ENCODE measurements at places on chromosomes 7 and 10.

DNA sequence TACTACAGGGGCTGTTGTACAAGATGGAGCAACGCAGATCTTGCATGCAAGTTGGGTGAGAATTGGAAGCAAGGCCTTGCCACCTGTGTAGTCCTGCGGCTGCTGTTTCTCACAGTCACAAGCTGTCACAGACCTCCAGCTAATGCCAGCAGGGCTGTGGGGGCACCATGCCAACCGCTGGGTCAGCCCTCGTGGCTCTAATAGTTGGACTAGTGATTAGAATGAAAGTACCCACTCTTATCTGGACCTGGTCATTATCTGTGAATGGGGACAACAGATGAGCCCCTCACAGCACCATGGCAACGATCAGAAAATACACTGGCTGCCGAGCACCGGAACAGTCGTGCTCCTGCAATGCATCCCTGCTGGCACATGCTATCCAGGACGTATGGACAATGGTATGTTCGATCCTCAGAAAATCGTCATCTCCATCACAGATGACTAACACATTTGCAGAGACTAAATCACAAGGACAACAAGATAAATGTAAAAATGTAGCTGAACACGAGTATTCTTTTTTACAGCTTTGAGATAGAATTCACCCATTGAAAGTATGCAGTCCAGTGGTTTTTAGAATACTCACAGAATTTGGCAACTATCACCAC lies 80.4 kb upstream of the CALN1 start:
- no peak for DNase-seq

DNA sequence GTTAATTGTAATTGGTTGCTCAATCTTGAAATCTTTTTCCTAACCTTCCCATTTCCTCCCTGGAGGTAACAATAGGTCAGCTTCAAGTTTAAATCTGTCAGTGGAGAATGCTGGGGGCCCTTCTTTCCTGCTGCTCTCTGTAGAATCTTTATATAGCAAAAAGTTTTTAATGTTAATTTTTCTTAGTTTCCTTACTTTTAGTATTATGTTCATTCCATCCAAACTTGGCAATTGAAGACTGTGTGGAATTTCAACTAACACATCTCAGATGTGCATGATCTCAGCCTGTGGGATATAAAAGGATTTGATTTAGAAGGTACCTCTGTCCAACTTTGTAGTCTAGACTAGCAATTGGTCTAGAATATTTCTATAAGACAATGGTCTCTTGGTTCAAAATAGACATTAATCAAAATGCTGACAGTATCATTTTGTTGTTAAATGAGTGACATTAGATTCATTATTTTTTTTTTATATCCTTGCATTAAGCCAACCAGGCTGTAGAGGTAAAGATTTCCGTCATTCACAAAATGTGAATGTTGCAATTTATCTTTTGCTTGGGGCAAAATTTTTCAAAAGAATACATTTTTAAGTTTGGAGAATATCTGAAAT lies 100.4 kb upstream of the SEMA3A start:
- no peak for DNase-seq

- peak; percentile 88 for DNase-seq
Observed at GRCh38 chr7:93117852-93118530, at the start of gene SAMD9. Gene SAMD9, minus strand, starts transcription at chr7:93117979. Its CDS starts 11,882 bp downstream, at chr7:93106097.

GRCh38 chr10:133316266-133316665 lies 7.6 kb downstream of the ZNF511 start:
- DNase-seq, result no peak

DNA sequence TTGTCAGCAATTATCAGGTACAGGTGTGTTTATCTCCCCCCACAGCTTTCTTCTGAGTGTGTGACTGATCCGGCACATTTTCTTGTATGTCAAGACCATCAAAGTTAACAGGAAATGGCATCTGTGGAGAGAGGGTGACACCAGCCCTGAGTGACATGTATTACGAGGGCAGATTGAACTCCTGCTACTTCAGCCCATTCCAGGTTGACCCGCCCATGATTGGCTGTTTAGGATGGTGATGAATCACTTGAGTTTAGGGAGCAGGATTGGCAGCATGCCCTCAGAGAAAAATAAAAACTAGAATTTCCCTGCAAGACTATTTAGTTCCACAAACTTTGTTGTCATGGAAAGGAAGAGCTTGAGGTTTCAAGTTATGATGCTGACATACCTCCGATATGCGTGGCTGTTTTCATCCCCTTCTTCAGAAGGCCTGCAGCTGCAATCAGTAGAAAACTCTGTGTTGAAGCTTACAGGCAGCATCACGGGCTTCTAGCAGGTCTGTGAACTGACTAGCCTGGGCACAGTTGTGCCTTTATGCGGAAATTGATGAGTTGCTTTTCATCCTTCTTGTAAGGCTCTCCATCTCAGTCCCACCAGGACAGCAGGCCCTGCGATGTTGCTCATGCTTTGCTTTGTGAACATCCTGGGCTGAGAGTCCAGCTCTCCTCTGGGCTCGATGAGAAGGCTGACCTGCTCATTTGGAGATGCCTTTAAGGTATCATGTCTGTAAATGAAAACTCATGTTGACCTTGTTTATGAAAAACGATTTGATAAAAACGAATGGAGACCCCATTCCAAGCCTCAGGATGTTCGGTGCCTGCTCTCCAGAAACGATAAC lies 8.0 kb upstream of the CELF2 start:
- DNase-seq, result peak; percentile 35

GRCh38 chr7:112362731-112363131 lies 87.5 kb upstream of the IFRD1 start:
- no peak for DNase-seq

DNA sequence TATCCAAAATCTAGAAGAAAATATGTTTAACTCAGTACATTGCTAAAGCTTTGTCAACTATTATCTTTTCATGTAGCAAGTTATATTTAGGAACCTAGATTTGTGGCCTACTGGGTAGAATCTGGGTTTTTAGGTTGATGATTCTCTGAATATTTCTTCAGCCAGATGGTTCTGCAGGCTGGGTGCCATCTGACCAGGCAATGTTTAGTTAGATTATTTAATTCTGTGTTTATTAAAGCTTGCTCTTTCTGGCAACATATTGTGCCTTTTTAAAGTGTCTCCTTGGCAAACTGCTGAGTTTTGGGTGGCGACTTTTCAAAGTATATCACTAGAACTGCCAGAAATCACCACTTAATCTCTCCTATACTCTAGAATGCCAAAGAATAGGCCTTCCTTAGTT lies 114.1 kb downstream of the LHFPL3 start:
- no peak for DNase-seq

GRCh38 chr7:12686234-12686890 lies 1.1 kb upstream of the ARL4A start:
- DNase-seq, result peak; percentile 99

DNA sequence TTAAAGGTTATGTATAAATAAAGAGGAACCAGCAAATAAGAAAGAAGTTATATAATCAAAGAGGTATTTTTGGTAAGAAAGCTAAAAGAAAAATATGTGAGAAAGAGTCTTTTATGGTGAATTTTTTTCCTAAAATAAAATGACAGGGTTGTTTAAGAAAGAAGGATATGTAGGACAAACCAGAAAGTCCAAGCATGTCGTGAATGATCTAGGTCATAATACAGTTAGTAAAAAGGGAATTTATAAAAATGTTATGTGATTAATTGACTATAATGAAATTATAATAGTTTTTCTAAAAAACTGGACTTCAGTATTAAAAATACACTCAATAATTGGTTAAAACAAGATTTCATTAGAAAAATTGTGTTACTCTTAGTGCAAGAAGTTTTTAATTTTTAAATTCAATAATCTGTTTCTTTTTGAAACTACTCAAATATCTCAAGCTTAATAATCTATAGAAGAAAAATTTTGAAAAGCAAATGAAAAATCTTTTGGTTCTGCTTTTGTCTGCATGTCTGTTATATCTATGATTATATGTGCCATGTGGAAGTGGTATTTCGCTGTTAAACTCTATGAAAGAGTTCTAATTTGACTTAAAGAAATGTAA lies 23.3 kb downstream of the AVL9 start:
- DNase-seq, result no peak

DNA sequence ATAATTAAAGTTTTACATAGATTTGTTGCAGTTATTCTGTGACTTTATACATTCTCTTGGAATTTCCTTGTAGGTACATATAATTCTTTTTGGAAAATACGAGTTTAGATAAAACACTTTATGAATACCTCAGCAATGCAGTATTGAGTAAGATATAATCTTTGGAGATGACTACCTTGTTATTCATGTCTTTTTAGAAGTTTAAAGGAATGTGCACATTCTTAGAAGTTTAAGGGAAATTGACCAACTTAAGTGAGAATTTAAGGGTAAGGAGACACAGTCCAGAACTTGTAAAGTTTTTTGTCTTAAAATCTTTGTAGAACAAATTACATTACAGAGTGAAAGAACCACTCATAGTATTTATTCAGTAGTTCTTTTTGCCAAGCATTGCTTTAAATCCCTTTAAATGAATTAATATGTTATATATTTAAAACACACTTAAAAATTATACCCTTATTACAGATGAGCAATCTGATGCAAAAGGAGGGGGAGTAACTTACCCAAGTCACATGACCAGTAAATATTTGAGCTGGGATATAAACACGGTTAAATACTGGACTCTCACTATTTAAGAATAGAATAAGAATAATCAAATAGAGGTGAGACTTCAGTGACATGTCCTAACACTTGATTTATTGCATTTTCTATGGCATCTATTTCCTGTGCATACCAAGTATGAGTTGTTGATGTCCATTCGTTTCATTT lies 139.5 kb upstream of the FERD3L start:
- no peak for DNase-seq

DNA sequence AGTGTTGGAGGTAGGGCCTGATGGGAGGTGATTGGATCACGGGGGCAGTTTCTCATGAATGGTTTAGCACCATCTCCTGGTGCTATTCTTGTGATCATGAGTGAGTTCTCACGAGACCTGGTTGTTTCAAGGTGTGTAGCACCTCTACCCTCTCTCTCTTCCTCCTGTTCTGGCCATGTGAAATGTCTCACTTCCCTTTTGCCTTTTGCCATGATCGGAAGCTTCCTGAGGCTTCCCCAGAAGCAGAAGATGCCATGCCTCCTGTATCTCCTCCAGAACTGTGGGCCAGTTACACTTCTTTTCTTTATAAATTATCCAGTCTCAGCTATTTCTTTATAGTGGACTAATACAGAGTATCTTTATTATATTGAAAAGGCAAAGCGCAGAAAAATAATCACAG lies 90.1 kb downstream of the FAM171A1 start:
- DNase-seq, result no peak

DNA sequence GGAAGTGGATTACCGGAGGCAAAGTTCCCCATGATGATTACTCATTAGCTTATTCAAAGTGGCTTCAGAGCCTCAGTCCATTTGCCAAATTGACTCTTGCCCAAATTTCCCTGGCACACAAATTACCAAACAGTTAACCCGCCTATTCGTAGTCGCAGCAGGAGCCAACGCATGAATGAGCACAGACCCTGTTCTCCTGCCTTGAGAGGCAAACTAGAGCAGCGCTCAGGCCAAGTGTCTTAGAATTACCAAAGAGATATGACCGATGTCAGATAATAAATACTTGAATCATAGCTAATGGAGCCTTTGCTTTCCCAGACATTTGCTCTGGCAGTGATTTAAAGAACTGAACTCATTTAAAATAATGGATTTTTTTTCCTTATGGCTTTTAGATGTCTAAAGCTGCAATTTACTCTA lies 64.9 kb downstream of the CTTNBP2 start:
- DNase-seq, result no peak

- no peak for DNase-seq
Observed at GRCh38 chr7:36811807-36812206, 87.5 kb upstream of the AOAH start.

GRCh38 chr7:151823566-151824372 lies 53.1 kb downstream of the PRKAG2 start:
- no peak for DNase-seq

DNA sequence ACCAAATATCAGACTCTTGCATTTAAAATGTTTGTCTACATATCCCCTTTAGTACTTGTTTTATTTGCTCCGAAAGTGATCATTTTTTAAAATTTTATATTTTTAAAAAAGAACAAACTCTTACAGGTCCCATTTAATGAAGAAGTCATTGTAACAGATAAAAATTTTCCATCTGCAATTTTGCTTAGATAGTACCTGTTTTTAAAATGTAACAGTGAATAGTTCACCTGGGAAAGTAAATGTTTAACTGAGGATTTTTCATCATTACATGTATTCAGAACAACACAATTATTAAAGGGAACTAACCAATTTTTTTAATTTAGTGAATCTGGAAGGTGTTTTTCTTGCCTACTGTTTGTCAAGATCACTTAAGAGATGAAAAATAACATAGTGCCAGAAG lies 1099.5 kb upstream of the PHF14 start:
- DNase-seq, result no peak

Data from natural killer cell (primary cell).